ENCODE measurements at places on chromosomes 11 and 22.

DNA sequence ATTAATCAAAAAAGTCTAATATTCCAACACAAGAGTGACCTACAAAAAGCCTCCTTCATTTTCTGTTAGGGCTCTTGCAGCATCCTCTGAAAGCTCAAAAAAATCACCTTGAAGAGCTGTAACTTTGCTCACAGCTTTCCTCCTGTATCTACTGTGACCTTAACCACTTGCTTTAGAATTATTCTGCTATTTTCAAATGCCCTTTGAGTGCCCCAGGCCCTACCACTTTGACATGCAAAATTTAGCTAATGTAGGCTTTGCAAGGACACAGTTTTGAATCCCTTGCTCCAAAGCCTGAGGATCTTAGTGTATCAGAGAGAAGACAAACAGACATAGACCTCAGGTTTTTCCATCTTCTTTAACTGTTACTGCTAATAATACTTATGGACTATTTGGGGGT is 253.1 kb downstream of the LRRC4C start:
- DNase-seq = no peak

- DNase-seq = peak; percentile 74
These were observed 57.9 kb downstream of the SYTL2 start for GRCh38 chr11:85752890-85753581.

- no peak for DNase-seq
These were observed 11.1 kb downstream of the RAPSN start for GRCh38 chr11:47437746-47438418.

DNA sequence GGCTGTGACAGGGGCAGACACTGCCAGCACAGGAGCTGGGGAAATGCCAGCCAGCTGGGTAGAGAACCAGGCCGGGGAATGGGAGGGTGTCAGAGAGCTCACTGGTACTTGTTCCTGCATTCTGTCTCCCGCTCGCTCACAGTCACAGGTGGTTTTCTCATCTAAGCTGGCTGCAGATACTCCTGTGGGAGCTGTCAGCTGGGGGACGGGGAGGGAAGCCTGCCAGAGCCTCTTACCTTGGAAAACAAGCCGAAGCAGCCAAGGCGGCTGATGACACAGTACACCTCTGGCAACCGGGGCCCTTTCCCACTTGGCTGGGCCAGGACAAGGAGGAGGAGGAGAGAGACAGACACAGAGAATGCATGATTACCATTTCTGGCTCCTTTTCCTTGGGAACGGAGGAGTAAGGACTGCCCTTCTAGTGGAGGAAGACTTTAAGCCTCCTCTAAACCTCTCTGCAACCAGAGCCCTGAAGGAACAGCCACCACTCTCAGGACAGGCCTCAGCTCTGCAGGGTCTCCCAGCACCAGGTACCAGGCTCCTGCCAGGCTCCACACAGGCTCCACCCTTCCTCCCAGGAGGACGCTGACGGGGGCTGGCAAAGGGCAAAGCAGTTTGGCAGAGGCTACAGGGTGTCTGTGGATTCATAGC is 25.1 kb downstream of the RPL27A start:
- no peak for DNase-seq

- DNase-seq = no peak
These were observed 35.2 kb downstream of the TRMU start for GRCh38 chr22:46370584-46371291.

GRCh38 chr11:61309739-61310138 is 14.6 kb upstream of the VWCE start:
- DNase-seq = no peak

DNA sequence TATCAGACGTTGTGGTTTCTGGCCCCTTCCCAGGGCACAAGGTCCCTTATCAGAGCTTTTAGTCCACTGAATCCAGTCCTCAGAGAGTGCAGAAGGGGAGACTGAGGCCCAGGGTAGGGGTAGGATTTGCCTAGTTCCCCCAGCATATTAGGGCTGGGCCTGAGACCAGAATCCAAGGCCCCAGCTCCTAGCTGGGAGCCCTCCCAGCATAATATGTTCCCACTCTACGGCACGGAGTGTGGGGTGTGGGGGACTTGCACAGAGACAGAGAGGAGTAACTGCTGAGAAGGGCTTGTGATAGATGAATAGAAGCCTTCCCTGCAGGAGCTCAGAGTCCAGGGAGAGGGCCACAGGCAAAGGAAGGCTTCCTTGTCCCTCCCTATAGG is 43.8 kb downstream of the NEU3 start:
- DNase-seq = no peak

GRCh38 chr22:50626314-50626849 is 1.6 kb downstream of the ARSA start:
- DNase-seq = no peak

- no peak for DNase-seq
These were observed 67.2 kb downstream of the MYO7A start for GRCh38 chr11:77195071-77195755.

GRCh38 chr11:112320668-112321067 is 60.0 kb upstream of the PLET1 start:
- no peak for DNase-seq

DNA sequence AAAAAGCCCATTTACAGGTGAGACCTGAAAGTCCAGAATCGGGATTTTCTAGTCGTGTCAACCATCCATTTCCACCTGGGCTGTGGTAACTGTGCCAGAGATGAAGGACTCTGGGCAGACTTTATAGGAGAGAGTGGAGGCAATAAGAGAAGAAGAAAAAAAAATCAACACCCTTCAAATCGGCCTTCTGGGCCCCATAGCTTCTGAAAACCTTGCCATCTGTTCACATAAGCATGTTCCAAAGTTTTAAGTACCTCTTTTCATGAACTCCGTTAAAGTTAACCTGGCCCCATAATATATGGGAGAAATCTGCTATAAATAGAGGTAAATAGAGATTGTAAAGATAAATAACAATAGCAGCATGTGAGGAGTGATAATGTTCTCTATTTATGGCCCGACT is 470.5 kb downstream of the MIAT start:
- DNase-seq = no peak

- DNase-seq = no peak
These were observed 906.9 kb downstream of the BRD1 start for GRCh38 chr22:48920776-48921241.

GRCh38 chr11:48055292-48056132 is 75.2 kb downstream of the PTPRJ start:
- DNase-seq = peak; percentile 5

DNA sequence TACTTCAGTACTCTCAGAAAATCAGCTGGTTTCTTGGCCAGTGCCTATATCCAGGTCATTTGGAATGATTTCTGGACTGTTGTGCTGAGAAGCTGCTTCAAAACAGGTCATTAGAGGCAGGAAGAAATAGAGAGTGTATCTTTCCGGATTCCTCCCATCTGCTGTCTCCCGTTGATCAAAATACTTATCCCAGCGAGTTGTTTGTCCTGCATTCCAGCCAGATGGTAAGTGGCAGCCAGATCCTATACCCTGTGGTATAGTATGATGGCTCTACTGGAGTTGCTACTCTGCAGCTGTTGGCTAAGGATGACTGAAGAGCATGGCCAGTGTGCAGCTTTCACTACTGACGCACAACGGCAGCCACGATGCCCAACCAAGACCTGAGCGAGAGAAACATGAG is 560.9 kb upstream of the ANO5 start:
- no peak for DNase-seq

DNA sequence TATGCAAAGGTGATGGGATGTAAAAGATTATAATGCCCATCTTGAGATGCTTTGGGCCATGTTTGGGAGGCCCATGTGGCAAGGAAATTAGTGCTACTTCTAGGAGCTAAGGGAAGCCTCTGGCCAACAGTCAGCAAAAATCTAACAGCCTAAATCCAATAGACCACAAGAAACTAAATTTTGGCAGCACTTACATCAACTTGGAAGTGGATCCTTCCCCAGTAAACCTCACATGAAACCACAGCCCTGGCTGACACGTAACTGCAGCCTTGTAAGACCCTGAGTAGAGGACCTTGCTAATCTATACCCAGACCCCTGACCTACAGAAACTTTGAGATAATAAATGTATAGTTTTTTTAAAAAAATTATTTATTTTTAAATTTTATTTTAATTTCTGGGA is 13.1 kb upstream of the GRK3 start:
- DNase-seq = no peak

GRCh38 chr11:128453444-128454336 is 133.7 kb downstream of the ETS1 start:
- no peak for DNase-seq

GRCh38 chr11:75084883-75085282 is 11.8 kb downstream of the OR2AT4 start:
- DNase-seq = no peak

DNA sequence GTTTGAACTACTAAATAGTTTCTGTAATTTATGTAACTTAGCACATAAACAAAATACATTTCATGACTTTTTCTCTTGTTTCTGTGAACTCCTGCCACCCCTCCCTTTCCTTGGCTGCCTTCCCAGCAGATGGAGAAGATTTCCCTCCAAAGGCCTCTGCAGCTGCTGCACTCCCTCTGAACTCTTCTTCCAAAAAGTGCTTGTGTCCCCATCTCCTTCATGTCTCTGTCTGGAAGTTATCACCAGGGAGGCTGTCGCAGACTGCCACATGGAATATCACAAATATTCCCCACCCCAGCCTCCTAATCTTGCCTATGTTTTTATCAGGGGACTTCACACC is 1068.3 kb downstream of the OPCML start:
- no peak for DNase-seq

- DNase-seq = no peak
These were observed 1.1 kb upstream of the IFITM10 start for GRCh38 chr11:1751531-1751921.

DNA sequence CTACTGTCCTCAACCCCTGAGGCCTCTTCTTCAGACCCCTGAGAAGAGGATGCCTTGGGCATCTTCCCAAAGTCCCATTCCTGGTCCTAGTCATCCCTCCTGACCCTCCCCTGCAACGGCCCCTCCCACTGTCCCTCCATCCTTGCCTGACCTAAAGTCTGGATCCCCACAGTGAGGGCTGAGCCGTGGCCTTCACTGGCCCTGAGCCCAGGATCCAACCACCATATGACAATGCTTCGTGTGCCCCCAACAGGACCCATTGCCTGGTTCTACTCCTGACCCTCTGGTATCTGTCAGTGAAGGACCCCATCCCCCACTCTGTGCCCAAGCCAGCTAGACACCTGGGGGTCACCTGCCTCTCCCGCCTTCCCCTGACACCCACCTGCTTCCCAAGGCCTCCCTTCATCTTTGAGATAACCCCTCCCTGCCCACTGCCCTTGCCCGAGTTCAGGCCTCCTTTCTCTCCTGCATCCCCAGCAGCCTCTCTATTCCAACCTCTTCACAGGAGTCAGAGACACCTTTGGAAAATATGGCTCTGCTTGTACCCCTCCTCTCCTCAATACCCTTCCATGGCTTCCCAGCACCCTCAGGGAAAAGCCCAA is 48.0 kb downstream of the LRRC32 start:
- DNase-seq = no peak

GRCh38 chr11:76627606-76628005 is 42.9 kb downstream of the LRRC32 start:
- DNase-seq = no peak

- no peak for DNase-seq
These were observed 1532.9 kb upstream of the RAG2 start for GRCh38 chr11:38130976-38131375.

- DNase-seq = no peak
These were observed 19.4 kb downstream of the GUCY1A2 start for GRCh38 chr11:106998916-106999188.

GRCh38 chr11:74663315-74663714 is 67.9 kb downstream of the CHRDL2 start:
- DNase-seq = no peak

DNA sequence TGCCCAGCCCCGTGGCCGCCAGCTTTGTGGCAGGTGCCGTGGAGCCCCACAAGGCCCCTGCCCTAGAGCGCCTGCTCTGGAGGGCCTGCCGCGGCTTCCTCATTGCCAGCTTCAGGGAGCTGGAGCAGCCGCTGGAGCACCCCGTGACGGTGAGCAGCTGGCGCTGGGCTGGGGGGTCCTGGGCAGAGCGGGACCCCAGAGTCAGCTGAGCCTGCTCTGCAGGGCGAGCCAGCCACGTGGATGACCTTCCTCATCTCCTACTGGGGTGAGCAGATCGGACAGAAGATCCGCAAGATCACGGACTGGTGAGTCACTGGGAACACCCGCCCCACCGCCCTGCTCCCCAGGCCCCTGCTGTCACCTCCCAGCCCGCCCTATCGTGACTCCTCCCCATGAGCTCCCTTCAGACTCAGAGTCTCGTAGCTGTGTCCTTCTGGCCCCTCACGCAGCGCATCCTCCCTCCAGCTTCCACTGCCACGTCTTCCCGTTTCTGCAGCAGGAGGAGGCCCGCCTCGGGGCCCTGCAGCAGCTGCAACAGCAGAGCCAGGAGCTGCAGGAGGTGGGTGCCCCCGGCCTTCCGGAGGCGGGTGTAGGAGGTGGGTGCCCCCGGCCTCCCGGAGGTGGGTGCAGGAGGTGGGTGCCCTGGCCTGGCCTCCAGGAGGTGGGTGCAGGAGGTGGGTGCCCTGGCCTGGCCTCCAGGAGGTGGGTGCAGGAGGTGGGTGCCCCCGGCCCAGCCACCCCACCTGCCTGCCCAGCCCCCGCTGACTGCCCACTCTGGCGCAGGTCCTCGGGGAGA is 4.7 kb downstream of the TCIRG1 start:
- DNase-seq = no peak

DNA sequence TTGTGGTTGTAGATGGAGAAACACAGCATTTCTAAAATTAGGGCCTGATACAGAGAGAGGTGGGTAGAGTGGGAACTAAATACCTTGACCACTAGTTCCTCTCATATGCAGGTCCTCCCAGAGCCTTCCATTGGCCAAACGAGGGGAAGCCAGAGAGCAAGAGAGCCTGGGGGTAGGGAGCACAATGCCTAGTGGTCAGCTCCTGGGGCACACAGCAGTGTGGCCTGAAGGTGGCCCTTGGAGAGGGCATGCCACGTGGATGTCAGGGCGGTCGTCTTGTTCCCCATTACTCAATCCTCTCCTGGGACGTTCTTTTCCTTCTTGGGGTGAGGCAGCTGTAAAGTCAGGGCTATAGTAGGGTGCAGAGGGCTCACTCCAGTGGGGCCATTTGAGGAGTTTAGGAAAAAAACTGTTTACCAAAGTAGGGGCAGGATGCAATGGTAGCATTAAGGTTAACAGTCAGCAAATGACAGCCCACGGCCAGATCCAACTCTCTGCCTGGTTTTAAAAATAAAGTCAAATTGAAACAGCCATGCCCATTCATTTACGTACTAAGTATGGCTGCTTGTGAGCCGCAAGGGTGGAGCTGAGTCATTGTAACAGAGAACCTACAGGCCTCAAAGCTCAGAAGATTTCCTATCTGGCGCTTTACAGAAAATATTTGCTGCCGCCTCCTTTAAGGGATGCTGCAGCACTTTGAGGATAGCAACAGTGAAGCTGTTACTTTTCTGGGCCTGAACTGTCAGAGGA is 7.6 kb downstream of the MYO18B start:
- no peak for DNase-seq

DNA sequence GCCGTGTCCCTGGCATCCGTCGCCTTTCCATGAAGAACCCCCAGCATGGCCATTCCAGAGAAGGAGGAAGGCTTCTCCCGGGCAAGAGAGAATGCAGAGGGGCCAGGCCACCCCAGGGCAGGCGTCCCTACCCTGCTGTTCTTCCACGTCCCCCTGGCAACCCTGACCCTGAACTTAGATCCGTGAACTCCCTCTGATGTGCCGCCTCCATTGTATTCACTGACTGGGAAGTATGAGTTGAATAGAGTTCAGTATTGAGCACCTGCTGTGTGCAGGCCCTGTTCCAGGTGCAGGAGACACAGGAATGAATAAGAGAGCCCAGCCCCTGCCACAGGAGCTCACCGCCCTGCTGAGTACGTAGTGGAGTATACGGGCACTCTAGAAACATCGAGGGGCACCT is 29.1 kb upstream of the RELT start:
- DNase-seq = no peak
